ENCODE measurements at places on chromosomes 16 and 17.
A peak's percentile ranks its signal among the peaks of the same experiment; 100 is the strongest.

- no peak for DNase-seq
Observed at GRCh38 chr16:1105888-1106620, 10.0 kb upstream of the C1QTNF8 start.

DNA sequence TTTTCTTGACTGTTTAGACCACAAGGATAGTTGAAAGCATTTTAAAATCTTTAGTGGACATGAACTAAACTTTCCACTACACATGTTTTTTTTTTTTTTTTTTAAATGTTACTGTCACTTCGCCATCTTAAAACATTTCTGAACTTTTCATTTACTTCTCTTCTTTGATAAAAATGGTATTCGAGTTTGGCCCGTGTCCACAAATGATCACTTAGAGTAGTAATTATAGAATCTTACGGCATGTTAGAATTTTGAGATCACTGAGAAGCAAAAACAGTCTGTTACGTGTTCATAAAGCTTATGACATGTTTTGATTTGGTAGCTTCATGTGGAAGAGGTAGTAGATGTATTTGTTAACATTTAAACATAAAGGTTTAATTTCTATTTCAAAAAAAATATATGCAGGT is 1.1 kb downstream of the NSRP1 start:
- no peak for DNase-seq

GRCh38 chr16:29653471-29653870 is 9.6 kb upstream of the SPN start:
- no peak for DNase-seq

DNA sequence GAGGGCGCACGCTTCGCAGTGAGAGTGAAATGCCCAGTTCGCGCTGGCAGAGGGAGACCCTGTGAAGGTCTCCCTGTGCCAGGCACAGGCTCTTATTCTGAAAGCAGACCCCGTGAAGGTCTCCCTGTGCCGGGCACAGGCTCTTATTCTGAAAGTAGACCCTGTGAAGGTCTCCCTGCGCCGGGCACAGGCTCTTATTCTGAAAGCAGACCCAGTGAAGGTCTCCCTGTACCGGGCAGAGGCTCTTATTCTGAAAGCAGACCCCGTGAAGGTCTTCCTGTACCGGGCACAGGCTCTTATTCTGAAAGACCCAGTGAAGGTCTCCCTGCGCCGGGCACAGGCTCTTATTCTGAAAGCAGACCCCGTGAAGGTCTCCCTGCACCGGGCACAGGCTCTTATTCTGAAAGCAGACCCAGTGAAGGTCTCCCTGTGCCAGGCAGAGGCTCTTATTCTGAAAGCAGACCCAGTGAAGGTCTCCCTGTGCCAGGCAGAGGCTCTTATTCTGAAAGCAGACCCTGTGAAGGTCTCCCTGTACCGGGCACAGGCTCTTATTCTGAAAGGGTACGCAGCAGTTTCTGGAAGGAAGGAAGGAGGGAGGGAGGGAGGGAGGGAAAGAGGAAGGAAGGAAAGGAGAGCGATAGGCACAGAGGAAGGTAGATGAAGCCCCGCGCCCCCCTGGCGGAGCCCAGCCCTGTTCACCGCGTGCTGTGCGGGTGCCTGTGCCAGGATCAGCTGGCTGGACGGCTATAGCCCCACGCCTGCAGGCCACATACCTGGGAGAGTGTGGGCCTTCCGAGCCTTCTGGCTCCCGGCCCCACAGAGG is 55.3 kb downstream of the WDR45B start:
- peak; percentile 13 for DNase-seq

DNA sequence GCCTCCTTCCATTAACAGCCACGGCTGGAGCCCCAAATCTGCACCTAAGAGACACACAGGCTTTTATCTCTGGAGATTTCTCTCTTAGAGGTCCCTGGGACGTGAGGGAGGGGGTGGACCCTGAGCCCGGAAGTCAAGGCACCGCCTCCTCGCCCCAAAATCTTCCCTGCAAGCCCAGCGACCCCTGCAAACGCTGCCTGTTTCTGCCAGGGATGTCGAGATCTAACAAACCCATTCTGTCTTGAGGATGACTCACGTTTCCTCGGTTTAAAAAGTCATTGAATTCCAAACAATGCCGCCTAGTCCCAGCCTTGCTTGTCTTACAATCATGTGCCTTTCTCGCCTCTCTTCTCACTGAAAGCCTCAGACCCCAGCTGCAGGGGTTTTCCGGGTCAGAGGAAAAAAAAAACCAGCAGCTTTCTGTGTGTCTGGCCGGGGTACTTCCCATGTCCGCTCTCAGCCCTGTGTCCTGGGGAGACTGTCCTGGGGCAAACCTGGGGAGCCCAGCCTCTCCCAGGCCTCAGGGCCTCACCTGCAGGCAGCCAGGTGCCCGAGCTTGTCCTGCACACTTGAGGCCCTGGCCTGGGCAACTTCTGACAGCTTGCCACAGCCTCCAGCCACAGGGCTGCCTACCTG is 15.4 kb downstream of the ARL2BP start:
- DNase-seq = no peak

DNA sequence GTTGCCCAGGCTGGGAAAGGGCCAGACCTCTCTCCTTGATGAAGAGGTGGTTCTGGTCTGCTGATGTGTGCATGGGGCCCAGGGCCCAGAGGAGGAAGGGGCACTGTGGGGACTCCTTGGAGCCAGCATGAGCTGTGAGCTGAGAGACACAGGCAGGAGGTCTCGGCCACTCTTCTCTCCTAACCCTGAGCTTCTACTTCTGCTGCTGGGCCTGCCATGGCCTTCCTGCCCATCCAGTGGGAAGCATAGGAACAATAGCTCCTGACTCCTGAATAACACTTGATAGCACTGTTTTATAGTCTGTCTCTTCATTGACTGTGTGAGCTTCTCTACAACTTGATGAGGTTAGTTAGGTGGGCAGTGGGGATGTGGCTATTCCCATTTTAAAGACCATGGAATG is 181.1 kb downstream of the UTP18 start:
- no peak for DNase-seq

- no peak for DNase-seq
Observed at GRCh38 chr16:84207879-84208278, 16.9 kb downstream of the ADAD2 start.

GRCh38 chr16:20041924-20042596 is 31.6 kb downstream of the GPR139 start:
- no peak for DNase-seq

DNA sequence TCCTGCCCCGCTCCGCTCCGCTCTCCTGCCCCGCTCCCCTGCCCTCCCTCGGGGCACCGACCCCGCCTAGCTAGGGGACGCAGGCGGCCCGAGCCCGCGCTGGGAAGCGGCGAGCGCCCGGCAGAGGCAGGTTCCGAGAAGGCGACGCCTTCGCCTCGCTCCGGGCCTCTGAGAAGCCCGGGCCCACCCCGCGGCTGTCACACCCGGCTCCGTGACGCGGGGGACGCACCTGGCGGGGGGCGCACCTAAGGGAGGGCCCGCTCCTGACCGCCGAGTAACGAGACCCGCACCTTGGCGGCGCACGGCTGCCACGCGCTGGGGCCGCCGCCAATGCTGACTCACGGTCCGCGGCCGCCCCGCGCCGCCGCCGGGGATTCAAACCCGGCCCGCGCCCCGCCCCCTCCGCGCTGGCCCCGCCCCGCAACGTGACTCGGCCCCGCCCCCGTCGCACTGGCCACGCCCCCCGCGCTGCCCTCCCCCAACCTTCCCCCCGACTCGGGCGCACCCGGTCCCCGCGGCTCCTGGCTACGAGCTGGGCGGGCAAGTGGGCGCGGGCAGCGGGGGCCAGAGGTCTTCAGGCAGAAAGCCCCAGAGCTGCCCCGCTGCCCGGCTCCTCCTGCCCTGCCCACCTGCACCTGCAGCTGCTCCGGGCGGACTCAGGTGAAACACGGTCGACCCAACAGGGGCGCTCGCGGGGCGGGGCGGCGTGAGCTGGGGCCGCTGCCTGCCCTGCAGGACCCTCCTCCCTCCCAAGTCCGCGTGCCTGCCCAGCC is 27.8 kb downstream of the GNPTG start:
- DNase-seq = peak; percentile 44

DNA sequence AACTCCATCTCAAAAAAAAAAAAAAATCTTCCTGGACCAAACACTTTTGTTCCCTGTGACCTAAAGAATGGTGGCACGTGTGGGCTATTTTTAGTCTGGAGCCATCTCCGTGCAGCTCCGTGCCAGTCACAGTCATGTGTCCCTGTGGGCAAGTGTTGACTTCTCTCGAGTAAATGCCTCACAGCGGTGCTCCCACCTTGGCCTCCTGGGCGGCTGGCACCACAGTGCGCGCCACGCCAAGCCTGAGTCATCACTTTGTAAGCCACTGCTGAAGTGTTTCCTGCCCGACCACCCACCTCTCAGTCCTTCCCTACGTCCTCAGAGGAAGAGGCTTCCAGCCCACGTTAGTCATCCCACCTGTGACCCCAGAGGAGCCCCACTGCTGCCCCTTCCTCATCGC is 10.9 kb upstream of the HEXD start:
- no peak for DNase-seq

DNA sequence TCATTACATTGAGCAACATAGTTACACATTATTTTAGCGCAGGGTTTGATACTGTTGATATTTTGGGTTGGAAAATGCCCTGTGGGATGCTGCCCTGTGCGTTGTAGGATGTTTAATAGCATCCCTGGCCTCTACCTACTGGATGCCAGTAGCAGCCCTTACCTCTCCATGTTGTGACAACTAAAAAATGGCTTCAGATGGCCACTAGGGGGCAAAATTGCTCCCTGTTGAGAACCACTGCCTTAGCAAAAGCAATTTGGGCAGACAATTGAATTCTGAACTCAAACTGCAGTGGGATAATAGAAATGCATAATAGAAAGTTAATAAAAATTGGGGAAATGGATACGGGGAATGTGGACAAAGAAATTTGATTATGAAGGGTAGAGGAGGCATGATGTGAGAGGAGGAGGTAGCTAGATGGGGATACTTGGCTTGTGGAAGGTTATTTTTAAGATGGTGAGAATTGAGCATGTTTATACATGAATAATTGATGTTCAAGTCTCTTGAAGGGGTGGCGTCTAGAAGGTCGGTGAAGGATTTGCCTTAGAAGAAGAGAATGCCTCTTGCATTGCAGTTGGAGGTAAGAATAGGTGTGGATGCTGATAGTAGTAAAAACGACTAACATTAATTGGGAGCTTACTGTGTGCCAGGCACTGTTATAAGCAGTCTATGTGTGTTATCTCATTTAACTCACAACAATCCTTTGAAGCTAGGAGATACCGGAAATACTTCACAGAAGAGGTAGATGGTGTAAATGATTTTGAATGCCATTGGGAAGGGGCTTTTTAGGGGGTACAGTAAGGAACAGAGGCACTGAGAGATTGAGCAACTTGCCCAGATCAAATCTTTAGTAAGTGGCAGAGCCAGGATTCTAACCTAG is 19.0 kb downstream of the HEATR9 start:
- DNase-seq = peak; percentile 39

- DNase-seq = no peak
Observed at GRCh38 chr17:55661256-55661758, 61.4 kb downstream of the TMEM100 start.

DNA sequence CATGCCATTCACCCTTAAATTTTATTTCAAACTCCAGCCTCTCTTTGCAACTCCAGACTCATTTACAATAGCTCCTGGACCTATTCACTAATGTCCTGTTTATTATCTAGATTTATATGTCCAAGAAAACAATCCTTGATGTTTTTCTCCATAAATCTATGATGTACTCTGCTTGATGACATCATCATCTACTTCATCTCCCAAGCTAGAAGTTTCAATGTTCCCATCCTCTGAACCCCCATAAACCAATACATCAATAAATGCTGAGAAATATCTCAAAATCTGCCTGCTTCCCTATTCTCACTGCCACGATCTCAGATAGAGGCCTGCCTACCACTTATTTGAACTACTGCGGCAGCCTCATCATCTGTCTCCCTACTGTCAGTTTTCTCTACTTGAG is 4.2 kb downstream of the CEP112 start:
- DNase-seq = no peak

DNA sequence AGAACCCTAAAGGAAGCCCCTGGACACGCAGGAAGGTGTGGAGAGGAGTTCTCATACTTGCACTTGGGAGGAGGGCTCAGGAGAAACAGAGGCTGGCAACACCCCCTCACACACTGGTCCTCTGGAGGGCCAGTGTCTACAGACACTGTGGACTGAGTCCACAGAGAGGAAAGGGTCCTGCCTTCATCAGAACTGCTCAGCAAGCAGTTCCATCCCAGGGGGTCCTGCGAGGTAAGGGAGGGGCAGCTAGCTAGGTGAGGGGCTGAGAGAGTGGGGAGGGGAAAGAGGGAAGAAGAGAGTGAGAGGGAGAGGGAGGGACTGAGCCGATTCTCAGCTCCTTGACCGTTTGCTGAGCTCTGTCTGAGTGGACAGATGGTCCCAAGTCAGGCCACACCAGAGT is 17.7 kb upstream of the MEOX1 start:
- DNase-seq = no peak

- DNase-seq = no peak
Observed at GRCh38 chr17:34761646-34762045, 182.3 kb downstream of the TMEM132E start.

GRCh38 chr17:19270704-19271611 is 33.8 kb downstream of the EPN2 start:
- DNase-seq = no peak

GRCh38 chr17:47288531-47289116 is 35.0 kb downstream of the ITGB3 start:
- no peak for DNase-seq

- DNase-seq = no peak
Observed at GRCh38 chr17:72759301-72759700, 333.2 kb downstream of the SLC39A11 start.

DNA sequence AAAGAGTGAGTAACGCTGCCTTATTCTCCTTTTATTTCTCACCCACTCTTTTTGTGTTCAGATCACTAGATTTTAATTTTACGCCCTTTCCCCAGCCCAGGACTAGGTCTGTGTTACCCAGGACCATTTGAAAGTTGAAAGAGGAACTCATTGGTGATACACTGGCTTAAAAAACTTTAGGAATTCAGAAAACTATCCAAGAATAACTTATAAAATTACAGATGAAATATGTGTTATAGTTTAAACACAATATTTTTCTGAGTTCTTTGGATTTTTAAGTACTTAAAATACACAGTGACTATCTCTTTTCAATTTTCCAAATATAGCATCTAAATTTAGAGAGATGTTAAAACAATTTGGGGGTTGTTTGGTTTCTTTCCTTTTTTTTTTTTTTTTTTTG is 385.2 kb downstream of the CDH13 start:
- DNase-seq = no peak

GRCh38 chr16:11909653-11910545 is 5.9 kb downstream of the GSPT1 start:
- no peak for DNase-seq

- DNase-seq = no peak
Observed at GRCh38 chr16:31504159-31504558, 4.0 kb downstream of the RUSF1 start.

GRCh38 chr17:6639586-6640535 is 650 bp downstream of the KIAA0753 start:
- DNase-seq = peak; percentile 17

DNA sequence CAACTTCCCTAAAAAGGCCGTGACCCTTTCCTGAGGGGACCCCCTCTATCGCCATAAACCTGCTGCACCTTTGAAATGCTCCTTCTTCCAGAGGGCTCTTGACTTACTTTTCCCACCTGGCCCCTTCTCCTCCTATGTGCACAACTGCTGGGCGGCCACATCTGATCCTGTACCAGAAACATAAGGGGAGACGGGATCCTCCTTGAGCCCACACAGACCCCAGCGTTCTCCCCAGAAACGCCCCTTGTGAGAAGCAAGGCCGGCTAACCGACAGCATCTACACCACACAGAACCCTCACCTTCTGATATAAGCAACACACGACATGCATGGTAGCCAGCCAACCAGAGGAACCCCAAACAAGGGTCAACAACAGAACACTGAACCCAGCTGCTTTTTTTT is 14.2 kb upstream of the MNT start:
- no peak for DNase-seq

- DNase-seq = peak; percentile 66
Observed at GRCh38 chr16:695355-696089, 5.3 kb upstream of the WDR24 start.

GRCh38 chr17:559551-560431 is 154.8 kb downstream of the VPS53 start:
- no peak for DNase-seq
